ENCODE measurements at places on chromosomes 4 and X. TPM values are rescaled to one million over a fixed set of nuclear protein-coding genes. Genes with fewer than 3 reads are reported as not detected.

- H3K4me3 ChIP-seq = no peak overlapping the region
- DNase-seq = no peak
- no peaks in the 10 kb centered on the region for H3K36me3 ChIP-seq
- no peaks in the 10 kb centered on the region for H3K27me3 ChIP-seq
These were observed 364.9 kb downstream of the ZNF674 start for GRCh38 chrX:46180258-46180687.

DNA sequence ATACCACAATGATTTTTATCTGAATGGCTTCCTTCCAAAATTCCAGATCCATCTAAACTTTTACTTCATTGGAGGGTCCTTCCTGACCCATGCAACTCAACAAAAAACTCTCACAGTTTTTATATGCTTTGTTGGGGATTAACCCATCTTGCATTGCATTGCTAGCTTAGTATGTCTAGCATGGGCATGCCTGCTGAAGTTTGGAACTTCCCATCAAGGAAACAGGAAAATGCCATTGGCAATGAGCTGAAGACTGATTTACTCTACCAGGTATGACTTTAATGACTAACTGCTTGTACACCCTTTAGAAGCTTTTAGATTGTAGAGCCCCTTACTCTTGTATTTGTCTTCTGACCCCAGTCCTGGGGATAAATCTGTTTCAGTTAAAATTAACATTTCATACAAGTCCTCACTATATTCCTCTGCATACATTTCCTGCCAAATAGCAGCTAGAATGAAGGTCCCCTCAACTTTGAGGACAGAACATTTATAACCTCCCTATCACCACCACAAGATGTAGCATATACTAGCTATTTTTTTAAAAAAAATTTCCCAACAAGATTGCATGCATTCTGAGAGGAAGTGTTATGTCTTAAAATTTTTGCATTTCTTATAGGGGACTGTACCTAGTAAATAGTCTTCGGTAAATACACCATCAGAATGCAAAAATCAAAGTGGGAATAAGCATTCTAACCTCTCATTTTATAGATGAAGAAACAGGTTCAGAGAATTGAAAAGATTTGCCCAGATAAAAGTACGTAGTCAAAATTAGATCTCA is 52.5 kb upstream of the ATXN3L start:
- no peak overlapping the region for H3K27ac ChIP-seq
- no peaks in the 10 kb centered on the region for H3K27me3 ChIP-seq
- H3K4me1 ChIP-seq = peaks cover 44% of the 10 kb centered on the region
- no peak overlapping the region for H3K4me3 ChIP-seq
- DNase-seq = no peak
- H3K36me3 ChIP-seq = no peaks in the 10 kb centered on the region

- no peak for DNase-seq
- H3K27me3 ChIP-seq = no peaks in the 10 kb centered on the region
- H3K4me3 ChIP-seq = no peak overlapping the region
- H3K27ac ChIP-seq = no peak overlapping the region
- peaks cover 35% of the 10 kb centered on the region for H3K36me3 ChIP-seq
These were observed 90.3 kb upstream of the CAMK2D start for GRCh38 chr4:113851816-113852215.

DNA sequence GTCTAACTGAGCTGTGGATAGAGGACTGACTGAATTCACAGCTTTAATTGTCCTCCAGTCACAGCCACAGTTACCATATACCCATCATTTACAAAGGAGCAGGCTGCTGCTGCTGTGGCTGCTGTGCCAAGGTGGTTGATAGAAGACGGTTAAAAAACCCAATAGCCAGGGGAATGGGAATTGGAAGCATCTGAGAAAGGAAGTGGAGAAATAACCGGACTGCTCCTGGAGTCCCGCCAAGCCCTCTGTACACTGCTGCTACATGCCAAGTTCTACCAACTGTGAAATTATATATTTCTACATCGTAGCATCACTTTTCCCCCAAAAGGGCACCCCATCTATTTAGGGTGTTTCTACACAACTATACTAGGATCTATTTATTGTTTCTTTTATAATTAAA is 279.7 kb upstream of the ARX start:
- no peaks in the 10 kb centered on the region for H3K27me3 ChIP-seq
- no peak overlapping the region for H3K4me3 ChIP-seq
- H3K36me3 ChIP-seq = no peaks in the 10 kb centered on the region
- no peak overlapping the region for H3K27ac ChIP-seq
- H3K4me1 ChIP-seq = no peaks in the 10 kb centered on the region

GRCh38 chr4:81459228-81459627 is 12.5 kb downstream of the RASGEF1B start:
- H3K27ac ChIP-seq = no peak overlapping the region
- DNase-seq = no peak
- no peaks in the 10 kb centered on the region for H3K4me1 ChIP-seq

- H3K4me3 ChIP-seq = no peak overlapping the region
- no peak for DNase-seq
- H3K27me3 ChIP-seq = no peaks in the 10 kb centered on the region
- H3K4me1 ChIP-seq = peaks cover 21% of the 10 kb centered on the region
- no peak overlapping the region for H3K27ac ChIP-seq
These were observed 32.7 kb downstream of the SEC24D start for GRCh38 chr4:118803253-118803652.

DNA sequence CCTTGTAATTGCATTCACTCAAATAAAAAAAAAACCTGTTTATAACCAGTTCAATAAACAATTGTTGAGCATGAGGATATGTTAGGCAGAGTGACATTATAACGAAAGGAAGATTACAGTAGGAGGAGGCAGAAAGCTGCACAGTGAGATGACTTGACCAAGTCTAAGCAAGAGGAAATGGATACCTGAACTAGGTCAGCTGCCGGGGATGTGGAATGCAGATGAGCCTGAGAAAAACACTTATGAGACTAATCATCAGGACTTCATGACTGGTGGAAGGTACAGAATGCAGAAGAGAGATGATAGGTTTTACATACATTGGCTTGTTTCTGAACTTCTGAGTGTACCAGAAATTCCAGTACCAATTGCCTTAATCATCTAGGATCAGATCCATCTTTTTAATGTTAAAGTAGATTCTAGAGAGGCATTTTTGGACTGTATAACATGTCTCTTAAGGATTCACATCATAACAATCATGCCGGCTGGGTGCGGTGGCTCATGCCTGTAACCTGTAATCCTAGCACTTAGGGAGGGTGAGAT is 208.1 kb upstream of the PPP3CA start:
- no peak overlapping the region for H3K4me3 ChIP-seq
- no peak overlapping the region for H3K27ac ChIP-seq
- no peaks in the 10 kb centered on the region for H3K4me1 ChIP-seq
- DNase-seq = no peak

GRCh38 chr4:5982156-5982973 is 35.9 kb downstream of the C4orf50 start:
- peaks cover 32% of the 10 kb centered on the region for H3K27me3 ChIP-seq
- H3K4me1 ChIP-seq = peaks cover 4% of the 10 kb centered on the region
- peaks cover 6% of the 10 kb centered on the region for H3K36me3 ChIP-seq
- no peak overlapping the region for H3K27ac ChIP-seq
- no peak for DNase-seq

DNA sequence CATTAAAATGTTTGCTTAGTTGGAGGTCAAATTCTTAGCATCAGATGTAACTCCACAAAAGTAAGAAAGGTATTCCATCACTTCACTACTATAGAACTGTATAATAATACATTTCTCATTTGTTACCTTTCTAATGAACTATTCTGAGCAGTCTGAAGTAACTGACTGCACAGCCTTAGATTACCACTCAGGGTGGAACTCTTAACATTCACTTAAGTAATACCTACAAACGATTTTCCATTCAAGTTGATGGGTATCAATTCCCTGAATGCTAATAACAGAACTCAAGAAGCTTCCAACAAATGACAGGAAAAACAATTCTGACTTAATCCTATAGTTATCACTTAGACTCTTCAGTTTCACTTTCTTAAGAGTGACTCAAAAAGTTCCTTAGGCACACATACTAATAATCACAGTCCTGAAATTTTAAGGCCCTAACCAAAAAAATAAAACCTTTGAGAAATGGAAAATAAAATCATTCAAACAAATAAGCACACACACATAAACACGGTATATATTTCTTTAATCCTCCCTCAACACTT is 20.9 kb downstream of the HNRNPD start:
- peak overlapping the region; percentile 58 for H3K27ac ChIP-seq
- peaks cover 32% of the 10 kb centered on the region for H3K36me3 ChIP-seq
- no peaks in the 10 kb centered on the region for H3K27me3 ChIP-seq
- H3K4me3 ChIP-seq = no peak overlapping the region

GRCh38 chr4:76881375-76881774 is 16.6 kb downstream of the SOWAHB start:
- no peaks in the 10 kb centered on the region for H3K36me3 ChIP-seq
- no peaks in the 10 kb centered on the region for H3K27me3 ChIP-seq
- no peak for DNase-seq
- peaks cover 25% of the 10 kb centered on the region for H3K4me1 ChIP-seq
- no peak overlapping the region for H3K27ac ChIP-seq

DNA sequence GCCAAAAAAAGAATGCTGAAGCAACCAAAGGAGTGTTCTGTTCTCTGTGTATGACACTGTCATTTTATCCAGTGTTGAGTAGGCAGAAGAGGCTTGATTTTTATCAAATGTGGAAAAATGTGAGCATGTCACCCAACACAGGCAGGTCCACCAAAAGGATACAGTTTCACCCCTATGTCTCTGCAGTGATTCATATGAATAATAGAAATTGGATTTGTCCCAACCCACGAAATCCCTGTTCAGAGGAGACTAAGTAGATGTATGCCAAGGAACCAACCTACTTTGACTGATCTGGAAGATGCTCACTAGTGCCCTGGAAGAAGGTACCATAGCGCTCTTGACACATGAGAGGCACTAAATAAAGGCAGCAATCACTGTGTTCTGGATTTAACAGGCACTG is 72.5 kb downstream of the FGF13 start:
- H3K4me1 ChIP-seq = no peaks in the 10 kb centered on the region
- H3K4me3 ChIP-seq = no peak overlapping the region
- no peaks in the 10 kb centered on the region for H3K27me3 ChIP-seq
- H3K27ac ChIP-seq = no peak overlapping the region
- no peak for DNase-seq

DNA sequence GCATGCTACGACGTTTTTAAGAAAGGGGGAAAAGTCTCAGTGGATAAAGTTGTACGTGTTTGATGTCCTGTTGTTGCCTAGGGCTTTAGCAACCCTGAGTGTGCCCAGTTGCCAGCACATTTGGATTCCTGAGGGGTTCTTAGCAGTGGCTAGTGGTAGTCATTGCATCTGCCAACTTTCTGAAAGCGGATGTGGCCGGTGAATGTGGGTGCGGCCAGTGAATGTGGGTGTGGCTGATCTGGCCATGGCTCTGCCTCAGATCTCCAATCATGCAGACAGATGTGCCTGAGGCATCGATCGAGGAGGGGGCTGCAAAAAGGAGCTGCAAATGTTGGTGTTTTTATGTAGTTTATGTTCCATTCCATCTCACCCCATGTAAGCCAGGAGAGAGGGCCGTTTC is 41.5 kb upstream of the FAT1 start:
- no peaks in the 10 kb centered on the region for H3K36me3 ChIP-seq
- no peak overlapping the region for H3K27ac ChIP-seq
- no peak overlapping the region for H3K4me3 ChIP-seq
- no peaks in the 10 kb centered on the region for H3K27me3 ChIP-seq

DNA sequence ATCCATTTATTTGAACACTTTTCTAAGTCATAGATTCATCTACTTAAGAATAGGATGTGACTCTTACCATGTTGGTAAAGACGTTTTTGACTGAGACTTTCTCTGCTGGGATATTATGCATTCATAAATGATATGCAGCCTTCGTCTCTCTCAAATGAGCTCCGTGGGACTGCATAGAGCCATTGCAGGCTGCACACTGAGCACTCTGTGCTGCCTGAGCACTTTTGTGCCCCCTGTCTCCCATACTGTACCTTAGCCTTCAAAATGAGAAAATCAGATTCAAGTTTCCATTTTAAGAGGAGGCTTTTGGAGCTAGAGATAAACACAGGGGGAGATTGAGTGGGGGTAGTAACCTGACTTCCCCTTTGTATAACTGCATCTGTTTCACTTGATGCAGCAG is 433.6 kb downstream of the ZIC3 start:
- no peaks in the 10 kb centered on the region for H3K36me3 ChIP-seq
- no peak overlapping the region for H3K27ac ChIP-seq
- H3K4me3 ChIP-seq = no peak overlapping the region
- DNase-seq = no peak
- no peaks in the 10 kb centered on the region for H3K4me1 ChIP-seq

GRCh38 chr4:6595897-6596537 is 21.0 kb downstream of the MAN2B2 start:
- no peaks in the 10 kb centered on the region for H3K4me1 ChIP-seq
- H3K36me3 ChIP-seq = no peaks in the 10 kb centered on the region
- no peak overlapping the region for H3K4me3 ChIP-seq
- DNase-seq = no peak

GRCh38 chr4:75025431-75025830 is 92.5 kb downstream of the PARM1 start:
- no peaks in the 10 kb centered on the region for H3K27me3 ChIP-seq
- no peaks in the 10 kb centered on the region for H3K4me1 ChIP-seq
- H3K27ac ChIP-seq = no peak overlapping the region

DNA sequence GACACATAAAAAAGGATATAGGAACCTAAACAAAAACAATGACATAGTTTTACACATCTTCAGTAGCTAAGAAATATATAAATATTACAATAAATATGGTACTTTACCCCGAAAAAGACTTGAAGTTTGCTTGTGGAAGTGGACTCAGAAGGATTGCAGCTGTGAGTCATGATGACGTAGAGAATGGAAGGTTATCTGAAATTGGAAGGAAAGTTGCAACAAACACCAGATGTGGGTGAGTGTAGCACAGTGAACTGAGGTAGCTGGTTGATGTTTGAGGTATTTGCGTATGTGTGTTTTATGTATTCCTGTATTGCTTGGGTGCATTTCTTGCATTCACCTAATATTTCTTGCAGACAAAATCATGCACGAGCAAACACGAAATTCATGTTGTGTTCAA is 113.0 kb downstream of the ARX start:
- H3K27me3 ChIP-seq = no peaks in the 10 kb centered on the region
- no peak for DNase-seq
- H3K36me3 ChIP-seq = peaks cover 4% of the 10 kb centered on the region
- H3K4me1 ChIP-seq = peaks cover 8% of the 10 kb centered on the region
- H3K4me3 ChIP-seq = no peak overlapping the region

- peaks cover 15% of the 10 kb centered on the region for H3K4me1 ChIP-seq
- no peak for DNase-seq
- peaks cover 52% of the 10 kb centered on the region for H3K27me3 ChIP-seq
- peak overlapping the region; percentile 63 for H3K4me3 ChIP-seq
- no peaks in the 10 kb centered on the region for H3K36me3 ChIP-seq
These were observed 405 bp upstream of the HS3ST1 start for GRCh38 chr4:11428899-11429698.

DNA sequence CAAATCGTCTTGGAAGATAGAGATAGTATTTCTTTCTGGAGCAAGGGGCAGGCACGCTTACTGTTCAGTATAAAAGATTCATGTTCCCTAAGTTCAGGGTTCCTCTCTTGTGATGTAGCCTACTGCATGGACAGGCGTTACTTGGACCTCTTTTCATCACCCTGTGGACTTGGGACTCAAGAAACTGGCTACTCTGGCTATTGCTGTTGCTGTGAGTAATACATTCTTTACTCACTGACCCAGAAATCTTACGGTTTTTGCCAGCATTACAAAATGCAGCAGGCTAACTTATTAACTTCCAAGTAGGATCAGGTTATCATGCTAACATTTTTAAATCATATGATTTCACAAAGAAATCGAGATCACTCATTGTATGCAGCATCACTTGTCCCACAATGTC is 12.8 kb upstream of the GUCY1B1 start:
- no peaks in the 10 kb centered on the region for H3K4me1 ChIP-seq
- DNase-seq = no peak
- peaks cover 2% of the 10 kb centered on the region for H3K36me3 ChIP-seq
- no peaks in the 10 kb centered on the region for H3K27me3 ChIP-seq

The SOX3 gene
- total RNA-seq = not detected

The CLTRN gene
- not detected for total RNA-seq

The SPANXA1 gene
- total RNA-seq = not detected

The SMIM43 gene
- total RNA-seq = not detected

The MED14 gene
- total RNA-seq = 69.3 TPM

The SRPX gene
- 33.5 TPM for total RNA-seq
